Mesenteric fat pad (tissue), 1 donor: ENCODE measurements at places on chromosomes 3 and 15.

- no peak for DNase-seq
Observed at GRCh38 chr3:176663387-176663786, 533.9 kb downstream of the TBL1XR1 start.

DNA sequence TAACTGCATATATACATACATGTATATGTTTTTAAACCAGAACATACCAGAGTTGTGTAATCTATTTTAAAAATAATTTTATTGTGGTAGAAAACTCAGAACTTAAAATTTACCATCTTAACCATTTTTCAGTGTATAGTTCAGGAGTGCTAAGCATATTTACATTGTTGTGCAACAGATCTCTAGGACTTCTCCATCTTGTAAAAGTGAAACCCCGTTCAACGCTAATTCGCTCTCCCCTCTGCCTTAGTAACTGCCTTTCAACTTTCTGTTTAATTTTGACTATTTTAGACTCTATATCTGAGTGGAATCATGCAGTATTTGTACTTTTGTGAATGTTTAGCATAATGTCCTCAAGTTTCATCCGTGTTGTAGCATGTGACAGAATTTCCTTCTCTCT, 51.8 kb upstream of the SSR3 start:
- no peak for DNase-seq

- no peak for DNase-seq
Observed at GRCh38 chr3:191019855-191020254, 157.4 kb upstream of the GMNC start.

- no peak for DNase-seq
Observed at GRCh38 chr3:131503320-131503635, 507 bp upstream of the MRPL3 start.

DNA sequence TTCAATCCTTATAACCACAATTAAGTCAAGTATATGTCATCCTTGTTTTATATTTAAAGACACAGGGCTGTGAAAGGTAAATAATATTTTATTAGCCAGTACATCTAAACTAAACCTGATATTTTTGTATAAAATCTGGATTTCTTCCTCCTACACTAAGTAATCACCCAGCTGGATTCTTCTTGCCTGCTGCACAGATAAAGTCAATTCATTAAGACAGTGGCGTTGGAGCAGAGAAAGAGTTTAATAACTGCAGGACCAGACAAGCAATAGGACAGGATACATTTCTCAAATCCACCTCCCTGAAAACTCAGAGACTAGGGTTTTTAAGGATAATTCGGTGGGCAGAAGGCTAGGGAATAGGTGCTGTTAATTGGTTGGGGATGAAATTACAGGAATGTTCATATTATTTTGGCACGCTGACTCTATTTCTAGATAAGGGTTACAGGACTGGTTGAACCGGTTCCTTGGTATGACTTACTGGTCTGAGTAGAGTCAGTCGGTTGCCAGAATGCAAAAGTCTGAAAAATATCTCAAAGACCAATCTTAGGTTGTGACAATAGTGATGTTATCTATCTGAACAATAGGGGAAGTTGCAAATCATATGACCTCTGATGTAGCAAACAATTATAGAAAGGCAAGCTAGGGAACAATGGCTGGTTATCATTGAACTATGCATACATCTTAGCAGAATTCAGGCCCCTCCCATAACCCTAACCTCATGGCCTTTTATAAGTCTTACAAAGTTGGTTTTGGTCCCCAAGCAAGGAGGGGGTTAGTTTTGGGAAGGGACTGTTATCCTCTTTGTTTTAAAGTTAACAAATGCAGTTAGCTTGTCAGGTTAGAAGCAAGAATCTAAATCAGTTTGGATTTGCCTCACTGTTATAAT, 244.8 kb downstream of the ALCAM start:
- no peak for DNase-seq

DNA sequence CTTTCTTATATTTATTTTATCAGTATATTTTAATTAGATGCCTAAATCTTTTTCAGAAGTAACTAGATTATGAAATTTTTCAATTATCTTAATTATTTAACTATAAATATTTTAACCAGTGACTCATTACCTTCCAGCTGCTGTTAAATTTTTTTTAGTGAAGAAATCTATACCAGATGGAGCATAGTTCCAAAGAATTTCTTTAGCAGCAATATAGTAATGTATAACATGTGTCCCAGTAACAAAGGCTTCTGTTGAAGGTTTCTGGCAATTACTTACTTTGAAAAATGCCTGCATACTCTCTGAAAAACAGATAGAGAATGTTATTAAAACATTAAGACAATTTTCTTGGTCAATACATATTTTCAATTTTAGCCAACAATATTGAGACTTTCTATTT, 45.1 kb upstream of the CP start:
- no peak for DNase-seq

DNA sequence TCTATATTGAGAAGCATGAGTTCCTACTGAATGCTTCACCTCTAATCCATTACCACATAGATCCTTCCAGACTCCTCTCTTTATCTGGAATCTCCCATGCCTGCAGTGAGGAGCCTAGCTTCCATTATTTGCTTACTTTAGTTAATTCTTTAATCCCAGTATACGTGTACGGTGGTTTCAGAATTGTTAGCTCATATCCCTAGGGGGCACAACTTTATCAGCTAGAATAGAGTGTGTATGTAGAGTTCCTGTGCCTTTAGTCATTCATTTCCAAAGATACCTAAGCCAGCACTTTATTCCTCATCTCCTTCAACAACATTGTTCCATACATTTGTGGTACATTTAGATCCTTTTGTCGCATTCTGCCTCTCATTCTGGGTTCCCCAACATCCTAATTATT, 226.0 kb downstream of the TJP1 start:
- no peak for DNase-seq

DNA sequence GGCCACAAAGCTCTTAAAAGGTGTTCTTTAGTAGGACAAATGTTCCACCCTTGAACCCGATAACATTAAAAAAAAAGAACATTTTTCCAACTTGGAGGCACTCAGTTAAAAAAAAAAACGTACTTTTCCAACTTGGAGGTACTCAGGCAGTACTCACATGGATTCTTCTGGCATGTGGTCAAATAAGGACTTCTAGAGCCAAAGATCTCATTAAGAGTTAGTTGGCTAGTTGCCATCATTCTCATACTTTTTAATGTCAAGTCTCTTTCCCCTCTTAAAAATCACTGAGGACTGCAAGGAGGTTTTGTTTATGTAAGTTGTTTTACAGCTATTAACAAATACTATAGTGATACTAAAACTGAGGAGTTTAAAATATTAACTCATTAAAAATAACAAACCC, 101.0 kb downstream of the CADPS start:
- DNase-seq: no peak

- DNase-seq: peak; percentile 68
Observed at GRCh38 chr15:80953001-80953952, 36.3 kb downstream of the MESD start.

- no peak for DNase-seq
Observed at GRCh38 chr3:122609798-122610559, 32.5 kb downstream of the PARP15 start.
